Sciatic nerve (tissue), 2 donors: ENCODE measurements at places on chromosomes 1 and 21.

DNA sequence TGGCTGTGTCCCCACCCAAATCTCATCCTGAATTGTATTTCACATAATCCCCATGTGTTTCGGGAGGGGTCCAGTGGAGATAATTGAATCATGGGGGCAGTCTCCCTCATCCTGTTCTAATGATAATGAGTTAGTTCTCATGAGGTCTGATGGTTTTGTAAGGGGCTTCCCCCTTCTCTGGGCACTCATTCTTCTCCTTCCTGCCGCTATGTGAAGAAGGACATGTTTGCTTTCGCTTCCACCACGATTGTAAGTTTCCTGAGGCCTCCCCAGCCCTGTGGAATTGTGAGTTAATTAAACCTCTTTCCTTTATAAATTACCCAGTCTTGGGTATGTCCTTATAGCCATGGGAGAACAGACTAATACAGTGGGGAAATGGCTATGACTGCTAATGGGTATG lies 72.7 kb upstream of the ZNF648 start:
- no peak for DNase-seq

GRCh38 chr21:41419921-41420862 lies 5.8 kb upstream of the MX1 start:
- DNase-seq, result peak; percentile 92

DNA sequence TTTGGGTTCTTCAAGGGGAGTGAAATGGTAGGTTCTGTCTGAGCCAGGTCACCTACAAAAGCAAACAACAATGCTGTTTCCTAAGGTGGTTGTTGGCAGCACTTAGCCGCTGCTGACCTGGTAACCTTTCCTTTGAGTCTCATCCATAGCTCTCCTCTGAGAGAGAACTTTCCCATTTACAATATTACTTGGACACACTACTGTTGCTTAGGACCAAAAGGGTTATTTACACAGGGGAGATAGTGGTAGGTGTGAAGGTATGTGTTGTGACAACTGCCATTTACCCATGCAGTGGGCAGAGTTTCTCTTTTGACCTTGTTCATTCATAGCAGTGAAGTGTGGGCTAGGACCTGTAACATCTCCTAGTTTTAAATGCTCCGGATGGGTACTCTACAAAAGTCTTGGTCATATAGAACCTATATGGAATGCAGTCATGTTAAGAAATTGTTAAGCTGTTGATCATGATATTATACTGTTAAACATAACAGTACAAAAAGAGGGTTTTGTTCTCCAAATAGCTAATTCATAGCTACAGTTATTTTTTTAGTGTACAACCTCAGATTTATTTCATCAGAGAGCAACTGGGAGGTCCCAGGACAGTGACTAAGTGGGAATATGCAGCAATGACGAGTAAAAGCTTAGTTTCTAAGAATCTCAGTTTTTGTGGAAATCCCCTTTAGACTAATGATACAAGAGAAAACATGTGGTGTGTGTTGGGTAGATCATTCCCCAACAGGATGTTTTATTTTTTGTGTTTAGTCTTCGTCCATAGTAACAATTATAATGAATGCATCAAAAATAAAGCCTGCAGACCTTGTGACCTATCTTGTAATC lies 219.7 kb downstream of the NFIA start:
- no peak for DNase-seq

DNA sequence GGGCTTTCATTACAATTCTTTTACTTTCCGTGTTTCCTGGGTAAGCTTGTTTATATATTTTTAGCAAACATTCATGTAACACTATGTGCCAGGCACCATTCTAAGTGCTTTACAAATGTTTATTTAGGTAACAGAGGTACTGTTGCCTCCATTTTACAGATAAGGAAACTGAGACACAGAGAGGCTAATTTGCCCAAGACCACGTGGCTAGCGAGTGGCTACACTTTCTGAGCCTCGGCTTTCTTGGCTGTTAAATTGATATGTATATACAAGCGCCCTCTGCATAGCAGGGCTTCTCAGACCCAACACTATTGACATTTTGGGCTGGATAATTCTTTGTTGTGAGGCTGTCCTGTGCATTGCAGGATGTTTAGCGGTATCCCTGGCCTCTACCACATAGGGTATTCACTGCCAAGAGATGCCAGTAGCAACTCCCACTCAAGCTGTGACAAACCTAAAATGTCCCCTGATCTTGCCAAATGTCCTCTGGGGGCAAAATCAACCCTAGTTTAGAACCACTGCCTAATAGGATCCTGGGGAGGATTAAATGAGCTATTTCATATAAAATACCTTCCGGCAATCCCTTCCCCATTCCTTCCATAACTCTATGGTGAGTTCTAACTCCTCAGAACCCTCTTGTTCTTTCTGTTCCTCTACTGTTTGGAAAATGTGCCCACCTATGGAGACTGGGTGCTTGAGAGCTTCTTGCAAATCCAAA lies 17.2 kb upstream of the ID3 start:
- no peak for DNase-seq

DNA sequence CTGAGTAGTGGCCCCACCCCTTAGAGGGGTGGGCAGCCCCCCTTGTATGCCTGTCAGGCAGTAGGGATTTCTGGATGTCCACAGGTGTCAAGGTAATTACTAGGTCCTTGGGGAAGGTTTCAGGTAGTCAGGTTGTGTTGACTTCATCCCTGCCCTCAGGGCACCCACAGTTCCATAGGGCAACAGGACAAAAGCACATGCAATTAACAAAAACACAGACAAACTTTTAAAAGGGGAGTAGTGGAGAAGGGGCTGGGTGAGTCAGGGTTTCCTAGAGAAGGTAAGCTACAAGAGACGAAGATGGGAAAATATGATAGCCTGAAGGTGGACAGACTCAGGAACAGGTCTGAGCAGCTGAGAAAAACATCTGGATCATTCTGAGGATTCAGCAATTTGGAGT lies 14.1 kb downstream of the KRTCAP2 start:
- no peak for DNase-seq

DNA sequence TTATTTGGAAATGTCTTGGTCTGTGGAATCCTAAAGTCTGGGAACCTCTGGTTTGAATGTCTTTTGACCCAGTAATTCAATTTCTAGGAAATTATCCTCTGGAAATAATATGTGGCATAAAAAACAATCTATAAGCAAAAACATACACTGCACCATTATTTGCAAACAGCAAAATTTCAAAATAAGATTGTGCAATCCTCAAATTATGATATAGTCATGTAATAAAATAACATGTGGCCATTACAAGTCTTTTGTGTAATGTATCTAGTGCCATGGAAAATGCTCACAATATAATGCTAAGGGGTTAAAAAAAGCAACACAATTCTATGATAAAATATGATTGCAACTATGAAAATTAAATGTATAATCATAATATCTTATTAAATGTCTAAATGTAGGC lies 312.9 kb upstream of the RUNX1 start:
- no peak for DNase-seq

DNA sequence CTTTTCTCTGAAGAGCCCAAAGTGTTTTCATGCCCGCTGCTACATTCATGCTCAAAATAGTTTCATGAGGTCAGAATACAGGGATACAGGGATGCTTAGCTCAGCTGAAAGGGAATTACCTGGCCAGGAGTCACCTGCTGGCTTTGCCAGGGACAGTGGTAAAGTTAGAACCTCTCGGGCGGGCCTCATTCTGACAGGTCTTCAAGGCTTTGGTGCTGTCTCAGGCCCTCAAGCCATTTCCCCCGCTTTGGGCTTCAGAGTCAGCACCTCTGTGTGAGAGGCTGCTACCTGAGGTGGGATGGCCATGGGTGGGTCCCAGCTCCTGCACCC lies 5.5 kb downstream of the RASSF5 start:
- DNase-seq, result no peak

- DNase-seq, result no peak
Observed at GRCh38 chr1:151888972-151889570, 20.2 kb downstream of the THEM4 start.

DNA sequence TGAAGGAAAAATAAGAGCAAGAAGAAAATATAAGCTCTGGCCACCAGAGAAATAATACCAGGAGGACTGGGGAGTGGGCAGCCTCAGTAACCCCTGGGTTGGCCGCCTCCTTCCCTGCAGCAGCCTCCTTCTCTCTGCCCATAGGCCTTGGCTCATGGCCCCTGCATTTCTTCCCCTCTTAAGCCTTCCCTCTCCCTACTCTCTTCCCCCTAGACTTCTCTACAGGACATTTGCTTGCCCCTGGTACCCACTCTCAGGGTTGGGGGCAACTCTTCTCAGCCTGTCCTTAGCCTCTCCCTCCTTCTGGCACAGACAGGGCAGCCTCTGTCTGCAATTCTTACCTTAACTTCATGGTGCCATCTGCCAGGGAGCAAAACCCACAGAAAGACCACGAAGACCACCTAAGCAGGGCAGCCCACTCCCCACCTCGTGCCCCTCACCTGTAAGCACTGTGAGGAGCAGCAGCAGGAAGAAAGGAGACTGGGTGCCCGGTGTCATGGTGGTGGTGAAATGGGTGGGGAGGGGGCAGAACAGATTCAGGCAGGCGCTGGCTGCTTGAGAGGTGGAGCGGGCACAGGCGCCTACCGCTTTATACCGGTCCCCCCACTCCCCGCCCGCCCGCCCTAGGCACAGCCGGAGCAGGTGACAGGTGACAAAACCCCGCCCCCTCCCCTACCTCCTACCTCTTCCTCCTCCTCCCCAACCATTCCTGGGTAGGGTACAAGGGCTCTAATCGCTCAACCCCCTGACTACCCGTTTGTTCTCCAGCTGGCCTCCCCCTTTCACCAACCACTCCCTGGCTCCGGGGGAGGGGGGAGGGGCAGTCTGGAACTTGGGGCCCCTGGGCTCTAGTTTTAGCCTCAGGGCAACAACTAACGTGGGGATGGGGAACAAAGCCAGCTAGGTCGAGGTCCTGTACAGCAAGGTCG lies 15.1 kb downstream of the THBS3 start:
- no peak for DNase-seq

DNA sequence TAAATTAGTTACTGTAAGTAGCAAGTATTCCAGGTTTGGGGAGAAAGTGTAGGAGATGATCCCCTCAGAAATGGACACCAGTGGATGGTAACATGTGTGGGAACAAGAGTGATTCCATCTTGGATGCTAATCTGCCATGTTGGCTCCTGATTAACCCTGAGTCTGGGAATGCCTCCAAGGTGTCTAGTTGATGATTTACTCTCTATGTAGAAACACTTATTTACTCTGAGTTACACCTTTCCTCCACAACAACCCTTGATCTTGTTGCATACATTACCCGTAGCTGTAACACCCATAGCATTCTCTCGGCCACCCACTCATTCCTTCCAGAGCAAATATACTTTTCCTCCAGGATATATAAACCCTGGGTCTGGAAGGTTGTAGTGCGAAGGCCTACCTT lies 315.9 kb upstream of the GREM2 start:
- no peak for DNase-seq

DNA sequence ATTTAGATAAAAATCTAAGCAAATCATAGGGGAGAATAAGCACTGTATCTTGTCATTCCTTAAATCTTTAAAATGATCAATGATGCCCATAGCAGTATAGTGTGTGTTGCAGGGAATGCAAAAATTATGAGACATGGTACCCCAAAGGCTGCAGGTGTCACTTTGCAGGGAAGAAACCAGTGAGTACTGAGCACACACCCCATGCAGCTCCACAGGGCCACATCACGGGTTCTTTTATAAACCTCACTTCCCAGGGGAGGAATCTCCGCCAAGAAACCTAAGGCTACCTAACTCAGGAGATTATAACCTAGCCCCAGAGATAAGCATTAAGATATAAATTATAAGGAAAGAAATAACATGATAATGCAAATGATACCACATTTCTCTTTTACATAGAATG lies 115.6 kb downstream of the APP start:
- DNase-seq, result no peak

DNA sequence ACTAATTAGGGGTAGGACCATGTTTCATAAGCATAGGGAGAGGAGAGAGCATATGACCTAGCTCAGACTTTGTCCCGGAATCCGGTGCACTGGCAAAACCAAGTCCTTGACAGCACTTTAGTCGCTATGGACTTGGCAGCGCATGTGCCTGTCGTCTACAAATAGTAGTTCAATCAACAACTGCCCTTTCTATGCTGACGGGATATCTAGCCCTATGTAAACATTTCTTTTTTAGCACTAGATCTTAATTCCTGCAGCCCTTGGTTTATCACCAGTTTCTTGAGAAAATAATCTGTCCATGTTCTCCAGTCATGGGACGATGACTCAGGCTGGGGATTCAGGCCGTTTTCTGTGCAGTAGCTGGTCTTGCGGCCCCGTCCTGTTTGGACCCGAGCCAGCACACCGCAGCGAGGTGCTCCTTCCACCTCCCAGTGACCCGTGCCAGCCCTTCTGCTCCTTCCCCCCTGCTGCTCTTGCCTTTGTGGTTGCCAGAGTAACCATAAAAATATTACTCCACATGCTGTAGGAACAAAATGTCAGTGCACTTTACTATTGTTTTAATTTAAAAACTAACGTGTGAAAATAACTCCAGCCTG lies 8.6 kb upstream of the MT1HL1 start:
- DNase-seq, result no peak

GRCh38 chr1:231663211-231663792 lies 36.7 kb downstream of the DISC1 start:
- no peak for DNase-seq

DNA sequence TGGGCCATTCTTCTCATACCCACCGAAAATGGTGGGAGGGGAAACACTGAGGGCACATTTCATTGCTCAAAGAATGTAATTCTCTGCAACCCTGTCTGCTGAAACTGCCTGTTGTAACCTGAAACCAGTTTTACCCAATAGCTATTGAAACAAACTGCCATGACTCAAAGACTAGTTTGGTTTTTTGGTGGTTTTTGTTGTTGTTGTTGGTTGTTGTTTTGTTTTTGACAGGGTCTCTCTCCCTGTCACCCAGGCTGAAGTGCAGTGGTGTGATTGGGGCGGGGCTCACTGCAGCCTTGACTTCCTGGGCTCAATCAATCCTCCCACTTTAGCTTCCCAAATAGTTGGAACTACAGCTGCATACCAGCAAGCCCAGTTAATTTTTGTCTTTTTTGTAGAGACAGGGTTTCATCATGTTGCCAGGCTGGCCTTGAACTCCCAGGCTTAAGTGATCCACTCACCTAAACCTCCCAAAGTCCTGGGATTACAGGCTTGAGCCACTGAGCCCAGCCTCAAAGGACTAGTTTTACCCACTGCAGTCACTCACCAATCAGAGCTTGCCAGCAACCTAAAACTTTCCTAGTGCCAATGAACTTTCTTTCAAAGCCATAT lies 2.1 kb upstream of the IPP start:
- no peak for DNase-seq

- no peak for DNase-seq
Observed at GRCh38 chr1:98406352-98407088, 255.0 kb upstream of the SNX7 start.

DNA sequence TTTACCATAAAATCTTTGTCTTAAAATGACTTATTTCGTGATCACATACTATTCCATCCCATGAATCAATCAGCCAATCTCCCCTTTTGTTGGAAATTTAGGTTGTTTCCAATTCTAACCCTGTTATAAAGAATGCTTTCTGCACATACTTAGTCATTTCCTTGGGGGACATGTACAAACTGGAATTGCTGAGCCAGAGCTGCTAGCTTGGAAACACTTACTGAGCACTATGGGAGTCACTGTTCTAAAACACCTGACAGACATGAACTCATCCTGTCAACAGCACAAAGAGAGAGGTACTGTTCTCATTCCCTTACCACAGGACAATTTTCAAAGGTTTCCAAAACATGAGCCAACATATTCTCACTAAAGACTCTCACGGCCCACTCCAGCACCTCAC lies 32.1 kb downstream of the AK2 start:
- no peak for DNase-seq

GRCh38 chr1:15786581-15786980 lies 20.9 kb downstream of the UQCRHL start:
- no peak for DNase-seq

GRCh38 chr1:4227986-4228385 lies 327.9 kb upstream of the C1orf174 start:
- no peak for DNase-seq
